B cell (primary cell): ENCODE measurements at places on chromosomes 12 and 14.

DNA sequence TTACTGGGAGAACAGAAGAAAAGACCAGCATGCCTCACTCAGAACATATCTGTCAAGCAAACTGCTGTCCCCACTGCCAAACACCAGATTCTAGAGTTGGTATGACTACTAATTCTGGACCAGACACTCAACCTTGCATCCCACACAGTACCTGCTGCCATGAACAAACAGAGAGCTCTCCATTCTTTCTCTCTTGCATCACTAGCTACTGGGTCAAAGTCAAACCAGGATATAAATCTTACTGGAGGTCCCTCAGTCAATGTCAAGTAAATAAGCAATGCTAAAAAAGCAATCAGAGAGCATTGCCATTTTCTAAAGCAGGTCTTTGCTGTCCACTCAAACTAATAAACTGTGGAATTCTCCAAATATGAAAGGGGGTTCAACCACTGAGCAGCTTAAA, 452.4 kb upstream of the SEL1L start:
- no peak for DNase-seq

- DNase-seq, result no peak
Measured at GRCh38 chr14:32230181-32230580, 27.1 kb upstream of the RNU6-8 start.

DNA sequence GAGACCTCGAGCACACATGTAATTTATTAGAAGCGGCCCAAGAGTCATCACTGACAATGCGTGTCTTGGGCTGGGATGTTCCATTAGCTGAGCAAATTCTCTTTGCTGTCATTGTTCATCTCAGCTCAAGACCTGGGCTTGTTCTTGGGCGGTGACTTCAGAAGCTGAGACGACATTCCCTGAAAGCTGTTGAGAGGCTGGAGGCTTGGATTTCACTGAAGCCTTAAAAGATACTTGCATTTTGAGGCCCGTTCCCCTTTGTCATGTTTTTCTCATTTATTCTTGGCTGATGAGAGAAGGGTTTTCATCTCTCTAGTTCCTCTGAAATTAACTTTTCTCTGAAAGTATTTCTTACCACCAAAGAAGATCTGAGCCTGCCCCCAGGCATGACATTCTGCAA, 16.6 kb upstream of the SUSD6 start:
- DNase-seq, result no peak

- DNase-seq, result no peak
Measured at GRCh38 chr12:50234347-50234746, 49.0 kb downstream of the LIMA1 start.

DNA sequence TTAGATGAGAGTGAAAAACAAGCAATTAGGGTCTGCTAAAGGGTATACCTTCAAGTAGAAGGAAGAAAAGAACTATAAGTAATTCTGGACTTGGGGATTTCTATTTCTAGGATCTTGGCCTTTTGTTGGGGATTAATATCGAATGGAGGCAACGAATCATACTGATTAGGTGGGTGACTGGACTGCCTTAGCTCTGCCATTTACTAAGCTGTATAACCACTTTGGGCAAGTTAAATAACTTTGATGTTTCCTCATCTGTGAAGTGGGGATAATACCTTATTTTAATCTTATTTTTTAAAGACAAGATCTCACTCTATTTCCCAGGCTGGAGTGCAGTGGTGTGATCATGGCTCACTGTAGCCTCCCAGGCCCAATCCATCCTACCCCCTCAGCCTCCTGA, 6.6 kb downstream of the IKBIP start:
- DNase-seq, result no peak

DNA sequence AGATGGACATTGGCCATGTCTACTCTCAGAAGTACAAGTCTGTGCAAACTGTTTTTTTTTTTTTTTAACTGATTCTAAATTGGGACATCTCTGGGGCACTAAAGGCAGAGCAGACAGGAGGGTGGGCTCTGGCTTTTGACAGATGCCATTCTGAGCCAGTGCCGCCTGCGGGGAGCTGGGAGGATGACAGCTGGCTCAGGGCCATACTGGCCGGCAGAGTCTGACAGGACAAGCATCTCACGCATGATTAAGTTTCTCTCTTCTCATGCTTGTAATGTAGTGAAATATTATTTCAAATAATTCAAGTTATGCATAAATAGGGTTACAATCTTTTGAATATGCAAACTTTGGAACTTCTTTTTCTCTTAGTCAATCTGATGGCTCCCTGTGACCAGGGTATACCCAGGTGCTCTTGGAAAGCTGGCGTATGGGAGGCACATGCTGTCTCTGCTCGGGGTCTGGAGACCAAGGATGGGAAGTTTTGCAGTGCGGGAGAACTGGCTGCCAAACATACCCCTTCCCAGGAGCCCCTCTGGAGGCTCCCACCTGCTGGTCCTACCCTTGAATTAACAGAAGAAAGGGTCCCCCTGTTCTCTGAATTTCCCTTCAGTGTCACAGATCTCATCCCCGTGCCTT, 7.6 kb downstream of the CDCA4 start:
- DNase-seq, result no peak

- DNase-seq, result no peak
Measured at GRCh38 chr12:49942921-49943624, 7.5 kb upstream of the AQP2 start.

DNA sequence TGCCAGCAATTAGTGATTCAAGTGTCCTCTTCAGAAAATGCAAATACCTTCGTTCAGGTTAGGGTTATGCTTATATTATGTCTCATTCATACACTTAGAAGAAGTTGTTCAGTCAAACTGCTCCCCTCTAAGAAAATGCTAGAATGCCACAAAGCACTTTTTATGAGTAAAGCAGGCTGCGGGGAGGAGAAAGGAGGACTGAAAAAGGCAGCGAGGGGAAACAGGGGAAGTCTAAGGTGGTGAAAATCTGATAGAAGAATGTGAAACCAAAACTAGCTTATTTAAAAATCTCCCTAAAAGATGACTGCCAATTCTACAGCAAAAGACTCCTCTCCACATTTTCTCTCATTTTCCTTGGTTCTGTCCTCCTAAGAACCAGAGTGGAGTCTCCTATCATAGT, 70.1 kb downstream of the PRKD1 start:
- peak; percentile 55 for DNase-seq

DNA sequence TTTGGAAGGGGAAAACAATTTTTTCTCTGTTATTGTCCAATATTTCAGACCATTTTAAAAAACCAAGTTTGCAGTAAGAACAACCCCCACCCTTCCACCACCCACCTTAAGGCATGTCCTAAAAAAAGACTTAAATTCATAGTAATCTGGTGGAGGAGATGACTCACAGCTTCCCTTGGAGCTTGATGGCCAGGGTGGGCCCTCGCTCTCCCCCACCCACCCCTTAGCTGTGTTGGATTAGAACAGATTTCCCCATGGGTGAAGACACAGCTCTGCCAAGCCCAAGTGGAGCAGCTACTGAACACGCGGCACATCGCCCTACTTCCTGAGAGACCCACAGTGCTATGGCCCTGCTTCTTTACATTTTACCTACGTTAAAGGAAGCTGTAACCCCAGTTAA, 140.3 kb downstream of the GCH1 start:
- no peak for DNase-seq

DNA sequence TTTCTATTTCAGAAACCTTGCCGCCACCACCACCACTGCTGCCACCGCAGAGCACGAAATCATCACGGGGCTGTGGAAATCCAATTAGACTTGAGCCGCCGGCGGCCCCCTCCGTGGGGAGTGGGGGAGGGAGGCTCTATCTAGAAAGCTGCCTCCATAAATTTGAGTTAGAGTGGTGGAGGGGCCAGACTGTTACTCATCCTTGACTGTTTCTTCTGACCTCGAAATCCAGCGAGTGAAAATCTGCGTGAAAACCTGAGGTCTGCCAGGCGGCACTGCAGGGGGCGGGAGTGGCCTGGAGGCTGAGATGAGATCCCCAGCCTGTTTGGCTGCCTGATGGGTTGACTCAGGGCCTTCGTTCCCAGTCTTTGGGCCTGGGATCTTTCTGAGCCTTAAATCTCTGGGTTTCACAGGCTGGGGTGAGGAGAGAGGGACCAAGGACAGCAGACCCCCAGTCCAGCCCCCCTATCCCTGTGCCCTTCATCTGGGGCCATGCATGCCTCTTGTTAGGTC, 29.9 kb downstream of the TSPAN9 start:
- no peak for DNase-seq

DNA sequence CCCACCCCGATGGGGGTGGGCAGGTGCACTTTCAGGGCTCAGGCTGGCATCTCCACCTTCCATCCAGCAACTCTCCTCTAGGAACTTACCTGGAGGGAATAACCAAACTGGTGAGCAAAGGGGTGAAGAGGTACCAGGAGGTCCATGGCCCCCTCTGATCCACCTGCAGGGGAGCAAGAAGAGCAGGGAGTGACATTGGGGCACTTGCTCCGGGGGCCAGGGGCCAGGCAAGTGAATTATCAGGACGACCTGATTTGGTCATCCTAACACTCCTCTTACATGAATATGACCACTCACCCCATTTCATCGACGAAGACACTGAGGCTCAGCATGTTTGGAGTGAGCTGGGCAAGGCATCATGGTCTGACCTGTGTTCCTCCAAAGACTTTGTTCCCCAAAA, 6.0 kb downstream of the DIO3 start:
- no peak for DNase-seq

GRCh38 chr14:96085369-96085768, 46.2 kb downstream of the C14orf132 start:
- DNase-seq, result no peak
